BJ (cell line): ENCODE measurements at places on chromosomes 12 and 14. TPM values are rescaled to one million over a fixed set of nuclear protein-coding genes. Genes with fewer than 3 reads are reported as not detected.

The ANKS1B gene
- 0.27 TPM in 2 replicates for polyA plus RNA-seq

The ACOT6 gene
- not detected in 2 replicates for polyA plus RNA-seq

The FSCB gene
- not detected in 2 replicates for polyA plus RNA-seq

The RASSF9 gene
- 0.09 and 0.16 TPM in 2 replicates for polyA plus RNA-seq

The INHBC gene
- 0.09 TPM in 1 of 2 replicates, not detected in the other for polyA plus RNA-seq

The ISM2 gene
- 0.07 TPM in 2 replicates for polyA plus RNA-seq

The MMP17 gene
- 12.7 and 13.7 TPM in 2 replicates for polyA plus RNA-seq

The SELPLG gene
- 5.2 and 8.1 TPM in 2 replicates for polyA plus RNA-seq

The SMCO2 gene
- polyA plus RNA-seq, result 0.09 and 0.23 TPM in 2 replicates

The KLRC4 gene
- not detected in 2 replicates for polyA plus RNA-seq

The JPH4 gene
- not detected in 2 replicates for polyA plus RNA-seq
